ENCODE measurements at places on chromosomes 12 and 14.

GRCh38 chr14:21092273-21093011, 6.0 kb downstream of the ZNF219 start:
- peak; percentile 70 for DNase-seq

- DNase-seq, result peak; percentile 49
Measured at GRCh38 chr14:34874386-34875030, 652 bp downstream of the BAZ1A start.

DNA sequence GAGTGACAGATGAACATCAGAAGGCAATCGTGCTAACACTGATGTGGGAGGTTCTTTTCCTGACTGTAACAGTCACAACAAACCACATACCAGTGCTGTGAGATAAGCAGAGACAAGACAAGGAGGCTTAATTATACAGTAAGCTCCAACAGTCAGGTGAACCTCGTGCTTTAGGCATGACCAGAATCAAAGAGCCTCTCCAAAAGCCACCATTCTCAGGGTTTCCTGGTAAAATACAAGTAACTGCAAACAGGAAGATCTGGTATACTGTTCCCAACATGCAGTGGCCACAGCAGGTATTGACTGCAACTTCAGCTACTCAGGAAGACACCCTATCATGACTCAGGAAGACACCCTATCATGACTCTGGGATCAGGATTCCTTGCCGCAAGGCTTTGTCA, 47.3 kb upstream of the GTF2A1 start:
- no peak for DNase-seq

DNA sequence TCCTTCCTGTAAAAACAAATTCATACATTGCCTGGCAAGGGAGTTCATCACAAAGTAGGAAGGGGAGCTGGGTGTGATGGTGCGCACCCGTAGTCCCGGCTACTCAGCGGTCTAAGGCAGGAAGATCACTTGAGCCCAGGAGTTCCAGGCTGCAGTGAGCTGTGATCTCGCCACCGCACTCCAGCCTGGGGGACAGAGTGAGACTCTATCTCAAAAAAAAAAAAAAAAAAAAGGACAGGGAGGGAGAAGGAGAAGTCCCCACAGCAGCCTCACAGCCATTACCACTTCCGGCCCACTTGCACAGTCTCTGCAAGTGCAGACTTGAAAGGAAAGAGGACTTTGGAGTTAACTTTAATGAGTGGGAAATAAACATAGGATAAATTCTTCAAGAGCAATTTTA, 121.0 kb downstream of the FBXL14 start:
- DNase-seq, result no peak

GRCh38 chr12:19988459-19988873, 379.9 kb upstream of the PDE3A start:
- DNase-seq, result no peak

- DNase-seq, result peak; percentile 11
Measured at GRCh38 chr14:72479461-72479931, 414.4 kb downstream of the DPF3 start.

DNA sequence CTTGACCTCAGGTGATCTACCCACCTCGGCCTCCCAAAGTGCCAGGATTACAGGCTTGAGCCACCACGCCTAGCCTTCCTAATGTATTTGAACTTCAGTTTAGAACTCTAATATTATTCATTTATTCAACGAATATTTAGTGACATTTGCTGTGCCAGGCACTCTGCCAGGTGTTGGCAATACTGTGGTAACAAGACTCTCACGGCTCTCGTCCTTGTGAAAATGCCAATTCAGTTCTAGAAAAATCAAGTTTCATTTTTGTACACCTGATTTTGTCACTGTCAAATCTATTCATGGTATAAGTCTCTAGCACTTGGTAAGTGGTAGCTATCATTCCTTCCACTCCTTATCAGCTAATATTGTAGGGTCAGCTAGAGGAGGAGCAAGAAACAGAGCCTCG, 6.3 kb upstream of the PWP1 start:
- DNase-seq, result peak; percentile 77

DNA sequence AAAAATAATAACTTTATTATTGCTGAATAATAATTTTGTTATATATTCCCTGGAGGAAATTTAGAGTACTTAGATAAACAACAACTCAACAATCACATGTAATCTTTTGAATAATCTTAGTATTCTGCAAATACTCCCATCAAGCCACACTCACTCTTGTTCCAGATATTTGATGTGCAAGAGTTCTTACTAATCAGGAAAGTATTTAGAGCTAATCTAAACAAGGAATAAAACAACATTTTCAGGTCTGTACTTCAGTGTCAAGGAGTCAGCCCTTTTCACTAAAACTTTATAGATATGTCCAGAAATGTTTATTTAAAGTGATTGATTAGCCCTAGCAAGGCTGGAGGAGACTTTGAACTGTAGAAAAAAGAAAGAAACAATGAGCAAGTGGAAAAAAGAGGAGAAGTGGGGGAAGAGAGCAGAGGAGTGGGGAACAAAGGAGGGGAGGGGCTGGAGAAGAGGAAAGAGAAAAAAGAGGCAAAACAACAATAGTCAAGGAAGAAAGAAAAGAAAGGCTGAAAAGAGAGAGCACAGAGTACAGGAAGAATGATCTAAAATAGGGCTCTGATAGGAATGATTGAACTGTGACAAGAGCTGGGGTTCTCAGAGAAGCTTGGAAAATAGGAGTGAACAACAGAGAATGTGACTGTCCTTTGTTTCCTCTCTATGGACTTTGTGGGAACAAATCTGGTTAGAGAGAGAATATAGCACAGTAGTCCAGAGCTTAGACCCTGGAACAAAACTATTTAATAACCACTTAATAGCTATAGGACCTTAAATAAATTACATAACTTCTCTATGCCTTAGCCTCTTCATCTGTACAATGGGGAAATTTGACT, 238.7 kb downstream of the AKAP6 start:
- no peak for DNase-seq

DNA sequence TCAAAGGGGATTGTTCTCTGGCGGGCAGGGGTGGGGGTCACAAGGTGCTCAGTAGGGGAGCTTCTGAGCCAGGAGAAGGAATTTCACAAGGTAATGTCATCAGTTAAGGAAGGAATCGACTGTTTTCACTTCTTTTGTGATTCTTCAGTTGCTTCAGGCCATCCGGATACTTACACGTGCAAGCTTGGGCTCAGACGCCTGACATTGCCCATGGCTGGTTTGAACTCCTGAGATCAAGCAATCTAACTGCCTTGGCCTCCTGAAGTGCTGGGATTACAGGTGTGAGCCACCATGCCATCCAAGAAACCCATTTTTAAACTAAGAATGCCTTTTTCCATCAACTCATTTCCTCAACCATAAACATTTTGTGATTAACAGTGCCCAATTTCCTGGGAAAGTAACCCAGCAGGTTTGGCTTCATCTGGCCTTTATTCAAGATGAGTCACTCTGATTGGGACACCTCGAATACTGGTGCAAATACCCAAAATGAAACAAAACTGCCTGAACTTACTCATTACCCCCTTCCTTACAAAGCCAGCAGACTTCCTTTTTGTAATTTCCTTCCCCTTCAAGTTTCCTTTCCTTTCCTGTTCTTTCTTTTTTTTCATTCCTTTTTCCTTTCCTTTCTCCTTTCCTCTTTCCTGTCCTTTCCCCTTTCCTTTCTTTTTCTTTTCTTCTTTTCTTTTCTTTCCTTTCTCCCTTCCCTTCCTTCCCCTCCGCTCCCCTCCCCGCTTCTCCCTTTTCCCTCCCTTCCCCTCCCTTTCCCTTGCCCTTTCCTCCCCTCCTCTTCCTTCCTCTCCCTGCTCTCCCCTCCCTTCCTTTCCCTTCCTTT, 10.2 kb upstream of the RNASE10 start:
- DNase-seq, result no peak

DNA sequence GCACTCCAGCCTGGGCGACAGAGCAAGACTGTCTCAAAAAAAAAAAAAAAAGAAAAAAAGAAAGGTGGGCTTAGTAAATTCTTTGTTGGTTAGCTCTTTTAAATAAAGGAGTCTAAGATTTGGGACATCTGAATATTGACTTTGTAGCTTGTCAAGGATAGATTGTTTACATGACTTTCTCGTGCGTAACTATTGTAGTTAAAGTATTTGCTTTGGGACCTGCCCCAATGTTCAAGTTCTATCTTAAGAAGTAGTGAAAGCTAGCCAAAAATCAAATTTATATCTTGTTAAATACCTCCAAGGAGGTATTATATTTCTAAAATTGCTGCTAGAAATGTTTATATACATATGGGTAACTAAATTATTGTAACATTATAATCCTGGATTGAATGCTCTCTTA, 32.4 kb downstream of the PTPN21 start:
- DNase-seq, result no peak

DNA sequence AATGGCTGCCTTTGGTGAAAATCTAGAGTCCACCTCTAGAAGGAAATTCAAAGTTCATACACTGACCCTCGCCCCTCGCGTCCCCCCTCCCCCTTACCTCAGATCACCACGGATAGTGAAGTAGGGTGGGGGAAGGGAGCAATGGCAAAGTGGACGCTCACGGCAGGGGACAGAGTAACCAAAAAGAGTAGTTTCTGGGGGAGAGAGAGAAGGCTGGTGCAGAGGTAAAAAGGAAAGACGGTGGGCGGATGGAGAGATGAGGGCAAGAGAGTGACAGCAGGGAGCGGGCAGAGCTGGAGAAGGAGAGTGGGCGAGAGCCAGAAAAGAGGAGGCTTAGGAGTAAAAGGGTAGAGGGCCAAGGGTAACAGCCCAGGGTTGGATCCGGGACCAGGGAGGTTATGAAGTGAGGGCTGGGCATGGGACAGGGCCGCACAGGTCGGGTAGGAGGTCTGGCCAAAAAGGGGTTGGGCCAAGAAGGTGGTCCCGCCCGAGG, 423 bp downstream of the ALDH6A1 start:
- DNase-seq, result no peak

- DNase-seq, result no peak
Measured at GRCh38 chr12:44299524-44299923, 463.6 kb downstream of the TMEM117 start.

DNA sequence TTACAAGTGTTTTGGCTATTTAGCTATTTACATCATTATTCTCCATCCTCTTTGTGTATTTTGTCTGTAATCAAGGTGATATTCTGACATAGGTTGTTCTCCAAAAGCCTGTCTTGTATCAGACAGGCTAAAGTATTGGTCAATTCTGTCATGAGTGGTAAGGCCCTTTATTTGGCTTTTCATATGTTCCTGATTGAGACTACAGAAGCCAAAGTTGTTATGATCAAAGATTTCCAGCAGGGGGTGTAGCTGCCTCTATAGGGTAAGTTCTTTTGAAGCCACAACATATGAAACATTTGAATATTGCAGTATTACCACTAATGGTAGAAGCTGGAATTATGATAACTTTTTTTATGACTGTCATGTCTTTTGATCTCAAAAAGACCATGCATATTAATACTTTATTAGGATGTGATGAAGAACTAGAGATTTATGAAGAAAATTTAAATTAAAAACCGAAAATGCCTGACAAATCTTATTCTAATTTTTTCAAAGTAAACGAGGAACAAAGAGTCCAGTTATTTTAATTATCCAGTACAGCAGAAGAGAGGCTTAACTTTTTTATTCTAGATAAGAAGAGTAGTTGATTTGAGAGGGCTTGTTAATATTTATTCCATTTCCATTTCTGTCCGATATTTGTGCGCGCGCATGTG, 3.4 kb upstream of the ARHGAP5 start:
- peak; percentile 59 for DNase-seq

DNA sequence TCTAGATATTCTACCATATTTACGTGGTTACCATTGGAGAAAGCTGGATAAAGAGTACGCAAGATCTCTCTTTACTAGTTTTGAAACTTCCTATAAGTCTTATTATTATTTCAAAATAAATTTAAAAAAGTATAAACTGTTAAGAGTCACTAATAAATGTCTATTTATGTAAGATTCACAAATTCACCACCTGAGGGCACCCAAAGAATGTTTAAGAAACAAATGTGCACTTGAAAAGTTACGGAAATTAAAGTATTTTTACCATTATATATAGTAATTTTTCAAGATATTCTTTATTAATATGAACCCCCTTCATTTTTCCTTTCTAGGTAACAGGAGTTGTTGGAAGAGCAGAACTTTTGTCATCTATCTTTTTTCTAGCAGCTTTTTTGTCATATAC, 11.9 kb downstream of the TMTC3 start:
- DNase-seq, result peak; percentile 23

DNA sequence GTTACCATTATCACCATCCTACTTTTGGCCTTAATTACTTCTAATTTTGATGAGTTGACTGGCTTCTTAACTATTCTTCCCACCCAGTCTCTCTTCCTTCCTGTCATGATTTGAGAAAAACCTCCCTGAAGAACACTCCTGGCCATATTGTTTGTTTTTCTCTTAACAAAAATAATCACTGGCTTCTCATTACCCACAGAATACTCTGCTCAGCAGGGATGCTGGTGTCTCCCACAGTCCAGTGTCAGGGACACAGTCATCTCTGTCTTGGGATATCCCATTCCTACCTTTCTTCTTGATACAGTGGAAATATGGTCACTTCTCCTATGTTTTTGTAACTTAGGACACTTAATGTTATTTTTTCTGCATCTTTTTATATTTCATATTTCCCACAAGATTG, 103.7 kb downstream of the SRGAP1 start:
- DNase-seq, result no peak

GRCh38 chr12:2288875-2289274, 236.1 kb downstream of the CACNA1C start:
- DNase-seq, result no peak

GRCh38 chr12:64273527-64274403, 51.7 kb upstream of the KICS2 start:
- DNase-seq, result peak; percentile 15
